Cerebellar nuclear complex (tissue), 1 donor: ENCODE measurements at places on chromosomes 5 and 9.

DNA sequence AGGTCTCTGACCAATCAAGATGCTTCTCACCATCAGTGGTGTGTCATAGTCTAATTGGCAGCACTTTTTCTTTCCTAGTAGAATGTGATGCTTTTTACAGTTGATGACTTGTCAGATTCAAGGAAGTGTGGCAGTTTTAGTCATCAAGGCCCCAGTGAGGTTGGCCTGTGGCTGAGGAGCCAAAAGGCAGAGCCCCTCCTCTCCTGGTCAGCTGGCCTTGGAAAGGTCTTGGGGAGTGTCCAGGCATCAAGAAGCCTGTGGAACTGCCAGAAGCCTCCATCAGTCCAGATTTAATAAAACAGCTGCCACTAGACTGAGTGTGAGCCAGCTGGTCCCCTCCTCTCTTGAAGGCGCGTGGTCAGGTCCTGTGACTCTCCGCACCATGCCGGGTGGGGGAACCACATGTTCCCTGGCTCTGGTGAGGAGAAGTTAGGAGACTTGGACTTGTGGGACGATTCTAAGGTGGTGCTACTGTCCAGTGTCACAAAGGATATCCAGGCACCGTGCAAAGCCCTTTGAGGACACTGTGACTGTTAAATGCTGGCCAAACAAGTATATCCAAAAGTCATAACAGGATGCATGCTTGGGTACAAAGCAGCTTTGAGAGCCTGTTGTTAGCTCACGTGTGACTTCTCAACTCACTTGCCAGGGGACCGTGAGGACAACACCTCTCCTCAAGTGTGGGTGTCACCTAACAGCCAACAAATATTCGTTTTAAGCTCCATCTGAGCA is 6.1 kb upstream of the ANGPTL2 start:
- no peak for DNase-seq

DNA sequence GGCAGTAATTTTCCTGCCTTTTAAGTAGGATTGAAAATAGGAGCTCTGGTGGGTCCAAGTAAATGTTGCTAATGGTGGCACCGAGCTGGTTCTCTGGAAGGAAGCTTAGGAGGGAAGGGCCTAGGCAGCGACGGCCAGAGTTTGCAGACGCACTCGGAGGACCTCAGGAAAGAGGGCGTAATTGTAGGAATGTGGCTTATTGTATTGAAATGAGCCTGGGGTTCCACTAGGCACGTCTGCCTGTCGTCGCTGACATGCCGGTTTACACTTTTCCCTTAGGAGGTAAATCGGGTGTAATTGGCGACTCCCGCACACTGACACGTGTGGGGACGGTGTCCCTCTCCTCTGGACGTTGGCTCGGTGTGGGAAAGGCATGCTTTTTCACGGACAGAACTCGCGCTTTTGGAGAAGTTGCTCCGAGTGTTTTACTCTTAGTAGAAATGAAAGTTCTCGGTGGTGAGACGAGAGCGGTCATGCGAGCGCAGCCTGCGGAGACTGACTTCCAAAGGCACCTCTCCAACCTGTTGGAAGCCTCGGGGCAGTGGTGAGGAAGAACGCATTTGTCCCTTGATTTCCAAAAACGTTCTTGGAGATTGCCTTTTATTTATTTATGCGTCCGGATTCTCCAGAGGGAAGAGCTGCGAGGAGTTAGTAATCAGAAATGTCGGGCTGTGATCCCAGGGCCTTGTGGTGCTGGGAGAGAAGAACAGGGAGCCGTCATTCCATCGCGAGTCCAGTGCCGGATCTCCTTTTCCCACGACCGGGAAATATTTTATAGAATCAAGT is 1.3 kb downstream of the NR4A3 start:
- DNase-seq: no peak

DNA sequence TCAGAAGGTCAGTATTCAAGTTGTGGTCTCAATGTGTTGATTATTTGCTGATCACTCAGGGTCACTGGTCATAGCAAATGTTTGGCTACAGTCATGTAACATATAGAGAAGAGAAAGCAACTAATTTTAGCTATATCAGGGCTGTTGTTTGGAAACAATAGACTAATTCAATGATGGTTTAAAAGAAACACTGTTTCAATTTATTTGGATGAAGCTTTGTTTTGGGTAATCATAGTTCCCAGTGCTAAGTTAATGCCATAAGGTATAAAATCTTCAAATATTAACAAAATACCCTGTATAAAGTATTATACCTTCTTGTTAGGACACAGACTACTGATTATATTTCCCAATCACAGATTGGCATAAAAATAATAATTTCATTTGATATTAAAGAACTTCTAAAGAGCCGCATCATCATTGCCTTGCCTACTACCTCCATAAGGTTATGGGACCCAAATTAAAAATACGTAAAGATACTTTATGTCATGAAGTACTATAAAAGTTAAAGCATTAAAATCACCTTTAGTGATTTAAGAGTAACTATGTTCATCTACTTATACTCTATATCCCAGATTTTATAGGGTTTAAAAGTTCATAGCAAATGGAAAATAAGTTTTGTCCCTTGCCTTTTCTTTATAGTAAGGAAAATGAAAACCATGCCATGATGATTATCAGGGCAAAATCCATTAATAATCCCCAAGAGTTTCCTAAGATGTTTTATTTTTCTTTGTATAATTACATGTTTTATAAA is 6.0 kb downstream of the NR3C1 start:
- DNase-seq: no peak

GRCh38 chr5:98899456-98899855 is 29.4 kb downstream of the CHD1 start:
- DNase-seq: peak; percentile 54

GRCh38 chr5:173055722-173055982 is 500 bp upstream of the CREBRF start:
- no peak for DNase-seq

GRCh38 chr9:35978792-35979191 is 20.8 kb upstream of the OR2S2 start:
- no peak for DNase-seq

DNA sequence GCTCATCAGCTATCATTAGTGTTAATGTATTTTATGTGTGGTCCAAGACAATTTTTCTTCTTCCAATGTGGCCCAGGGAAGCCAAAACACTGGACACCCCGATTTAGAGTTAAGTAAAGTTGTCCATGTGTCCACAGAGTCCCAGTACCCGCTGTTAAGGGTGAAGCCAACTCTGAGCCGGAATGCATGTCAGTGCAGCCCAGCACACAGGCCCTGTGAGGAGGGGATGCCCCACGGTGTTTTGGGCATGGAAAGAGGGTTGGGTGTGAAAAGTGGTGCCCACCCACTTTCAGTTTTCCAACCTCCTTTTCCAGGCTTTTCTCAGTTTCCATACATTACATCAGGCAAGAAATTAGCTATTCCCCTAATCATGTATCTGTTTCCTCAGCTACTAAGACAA is 24.4 kb downstream of the SHC3 start:
- no peak for DNase-seq

DNA sequence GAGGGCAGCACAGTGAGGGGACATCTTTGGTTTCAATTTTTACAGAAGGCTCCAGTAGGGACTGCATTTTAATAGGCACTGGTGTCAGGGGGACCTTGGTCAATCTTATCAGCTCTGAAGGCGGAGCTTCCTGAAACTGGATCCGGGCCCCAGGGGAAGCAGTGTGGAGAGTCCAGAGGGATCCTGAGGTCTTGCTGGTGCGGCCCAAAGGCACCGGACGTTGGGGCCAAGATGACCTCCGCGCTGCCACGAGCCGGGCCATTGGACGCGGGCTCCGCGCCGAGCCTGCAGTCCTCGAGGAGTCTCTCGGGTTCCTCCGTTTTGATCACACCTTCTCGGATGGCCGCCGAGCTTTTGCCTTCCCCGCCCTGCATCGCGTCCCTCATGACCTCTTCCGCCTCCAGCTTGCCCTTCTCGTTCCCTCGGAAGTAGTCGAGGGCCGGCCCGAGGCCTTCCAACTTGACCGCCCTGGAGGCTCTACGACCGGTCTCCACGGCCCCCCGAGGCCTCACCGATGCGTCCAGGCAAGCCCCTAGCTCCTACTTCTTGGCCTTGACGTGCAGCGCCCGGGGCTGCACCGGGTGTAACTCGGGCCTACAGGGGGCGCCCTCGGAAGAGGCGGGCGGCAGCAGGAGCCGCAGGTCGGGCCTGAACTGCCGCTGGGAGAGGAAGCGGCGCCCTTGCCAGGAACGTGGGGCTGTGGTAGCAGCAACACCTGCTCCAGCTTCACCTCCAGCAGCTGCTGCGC is 18.8 kb downstream of the C5orf52 start:
- no peak for DNase-seq

DNA sequence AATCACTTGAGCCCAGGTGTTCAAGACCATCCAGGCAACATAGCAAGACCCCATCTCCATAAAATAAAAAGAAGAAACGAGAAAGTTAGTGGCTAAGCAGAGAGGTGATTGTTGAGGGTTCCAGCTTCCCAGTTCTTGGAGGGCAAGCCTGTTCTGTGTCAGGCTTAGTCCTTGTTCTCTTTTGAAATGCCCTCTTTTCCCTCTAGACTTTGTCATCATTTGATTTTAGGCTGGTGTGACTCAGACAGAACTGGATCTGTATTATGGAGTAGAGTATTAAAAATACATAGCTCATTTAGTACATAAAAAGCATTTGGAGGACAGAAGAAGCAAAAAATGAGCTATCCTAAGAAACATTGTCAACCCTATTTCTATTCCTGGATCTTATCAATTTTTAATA is 159.4 kb downstream of the CD180 start:
- DNase-seq: no peak

- no peak for DNase-seq
These were observed 9.8 kb downstream of the LURAP1L start for GRCh38 chr9:12784461-12785259.

DNA sequence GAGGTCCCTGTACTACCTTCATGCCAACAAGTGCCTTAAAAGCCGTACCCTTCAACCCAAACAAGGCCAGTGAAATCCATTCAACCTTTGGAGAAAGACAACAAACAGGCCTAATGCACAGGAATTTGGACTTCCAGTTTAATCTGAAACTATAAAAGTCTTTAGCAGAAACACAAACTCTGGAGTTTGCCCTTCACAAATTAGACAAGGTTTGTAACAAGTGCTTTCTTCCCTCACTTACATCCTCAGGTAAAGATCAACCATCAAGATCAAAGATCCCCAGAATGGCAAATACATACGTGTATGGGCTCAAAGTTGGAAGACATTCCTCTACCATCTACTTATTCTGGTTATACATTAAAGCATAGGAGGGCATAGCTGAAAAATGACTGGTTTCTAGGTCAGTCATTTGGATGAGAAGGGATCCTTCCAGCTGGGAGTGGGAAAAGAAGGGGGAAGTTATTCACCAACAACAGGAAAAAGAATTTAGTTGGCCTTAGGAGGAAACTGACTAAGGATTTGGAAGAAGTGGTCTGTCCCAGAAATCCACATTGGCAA is 2.0 kb downstream of the DAB2 start:
- DNase-seq: no peak

DNA sequence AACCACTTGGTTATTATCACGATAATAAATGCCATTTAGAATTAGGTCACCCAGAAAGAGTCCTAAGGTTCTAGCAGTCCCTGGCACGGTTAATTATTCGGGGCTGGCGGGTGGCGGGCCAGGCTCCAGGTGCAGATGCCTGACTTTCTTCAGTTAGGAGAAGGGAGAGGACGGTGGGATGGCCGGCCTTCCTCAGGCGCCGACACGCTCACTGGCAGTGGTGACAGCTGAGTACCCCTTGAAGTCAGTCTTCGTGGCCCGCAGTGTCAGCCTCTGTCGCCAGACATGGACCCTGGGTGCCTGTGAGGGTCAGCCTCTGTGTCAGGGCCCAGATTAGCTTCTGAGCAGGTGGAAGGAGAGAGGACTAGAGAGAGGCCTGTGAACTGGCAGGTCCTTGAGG is 21.1 kb upstream of the EXOC3 start:
- DNase-seq: no peak

GRCh38 chr9:85586684-85587083 is 155.1 kb downstream of the AGTPBP1 start:
- DNase-seq: no peak

DNA sequence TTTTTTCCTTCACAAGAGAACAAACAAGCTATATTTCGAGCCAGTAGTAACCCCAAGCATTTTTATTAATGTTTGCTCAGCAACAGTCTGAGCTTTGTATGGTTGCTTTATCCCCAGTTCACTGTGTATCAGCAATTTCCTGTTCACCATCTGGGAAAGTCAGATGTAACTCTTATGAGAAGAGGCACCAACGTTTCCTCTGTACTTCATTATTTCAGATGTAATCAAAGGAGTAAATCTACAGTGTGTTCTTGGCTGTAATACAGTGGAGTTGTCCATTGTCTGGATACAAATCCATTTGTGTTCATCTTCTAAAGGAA is 340.2 kb downstream of the ARRDC3 start:
- DNase-seq: no peak

DNA sequence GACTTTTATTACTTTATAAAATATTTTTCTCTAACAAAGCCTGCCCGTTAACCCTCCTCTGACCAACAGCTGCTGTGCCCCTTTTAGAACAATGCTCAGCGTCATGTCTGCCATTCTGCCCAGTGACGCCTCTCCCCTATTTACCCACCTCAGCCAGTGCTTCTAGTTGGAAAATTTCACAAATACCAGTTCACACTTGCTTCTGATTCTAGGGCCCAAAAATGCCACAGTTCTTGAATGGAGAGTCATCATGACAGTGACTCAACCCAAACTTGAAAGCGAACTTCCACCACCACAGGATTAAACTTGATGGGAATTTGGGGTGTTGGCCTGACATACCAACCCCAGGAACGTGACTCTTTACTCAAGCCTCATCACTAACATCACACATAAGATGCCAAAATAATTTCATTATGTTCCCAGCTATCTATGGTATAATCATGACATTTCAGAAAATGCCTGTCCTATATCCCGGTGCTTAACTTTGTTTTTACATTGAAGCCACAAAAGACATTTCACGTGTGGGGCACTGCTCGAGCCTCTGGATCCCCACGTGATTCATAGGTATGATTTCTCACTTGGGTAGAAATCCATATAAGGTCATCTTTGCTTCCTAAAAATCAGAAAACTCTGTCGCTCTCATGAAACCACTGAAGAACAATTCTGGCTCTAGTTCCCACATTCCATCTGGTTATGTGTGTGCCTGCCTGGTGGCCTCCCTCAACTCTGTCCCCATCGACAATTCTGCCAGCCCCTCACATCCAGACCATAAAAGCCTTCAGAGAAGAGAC is 220.9 kb downstream of the ACTL7B start:
- DNase-seq: no peak

- no peak for DNase-seq
These were observed 27.4 kb upstream of the KCNMB1 start for GRCh38 chr5:170416526-170416925.

- no peak for DNase-seq
These were observed 213.1 kb downstream of the RFK start for GRCh38 chr9:76181020-76181641.

GRCh38 chr5:150584556-150585335 is 55.7 kb upstream of the SYNPO start:
- DNase-seq: no peak
